ENCODE measurements at places on chromosomes 16 and 17.

DNA sequence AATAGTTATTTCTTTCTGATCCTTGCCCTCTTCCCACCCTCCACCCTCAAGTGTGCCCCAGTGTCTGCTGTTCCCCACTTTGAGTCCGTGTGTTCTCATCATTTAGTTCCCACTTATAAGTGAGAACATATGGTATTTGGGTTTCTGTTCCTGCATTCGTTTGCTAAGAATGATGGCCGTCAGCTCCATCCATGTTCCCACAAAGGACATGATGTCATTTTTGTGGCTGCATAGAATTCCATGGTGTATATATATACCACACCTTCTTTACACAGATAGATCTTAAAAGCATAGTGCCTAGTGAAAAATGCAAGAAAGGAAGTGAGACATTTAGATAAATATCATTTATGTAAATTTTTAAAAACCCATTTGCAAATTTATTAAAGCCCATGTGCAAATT is 33.1 kb downstream of the HS3ST2 start:
- DNase-seq: no peak

DNA sequence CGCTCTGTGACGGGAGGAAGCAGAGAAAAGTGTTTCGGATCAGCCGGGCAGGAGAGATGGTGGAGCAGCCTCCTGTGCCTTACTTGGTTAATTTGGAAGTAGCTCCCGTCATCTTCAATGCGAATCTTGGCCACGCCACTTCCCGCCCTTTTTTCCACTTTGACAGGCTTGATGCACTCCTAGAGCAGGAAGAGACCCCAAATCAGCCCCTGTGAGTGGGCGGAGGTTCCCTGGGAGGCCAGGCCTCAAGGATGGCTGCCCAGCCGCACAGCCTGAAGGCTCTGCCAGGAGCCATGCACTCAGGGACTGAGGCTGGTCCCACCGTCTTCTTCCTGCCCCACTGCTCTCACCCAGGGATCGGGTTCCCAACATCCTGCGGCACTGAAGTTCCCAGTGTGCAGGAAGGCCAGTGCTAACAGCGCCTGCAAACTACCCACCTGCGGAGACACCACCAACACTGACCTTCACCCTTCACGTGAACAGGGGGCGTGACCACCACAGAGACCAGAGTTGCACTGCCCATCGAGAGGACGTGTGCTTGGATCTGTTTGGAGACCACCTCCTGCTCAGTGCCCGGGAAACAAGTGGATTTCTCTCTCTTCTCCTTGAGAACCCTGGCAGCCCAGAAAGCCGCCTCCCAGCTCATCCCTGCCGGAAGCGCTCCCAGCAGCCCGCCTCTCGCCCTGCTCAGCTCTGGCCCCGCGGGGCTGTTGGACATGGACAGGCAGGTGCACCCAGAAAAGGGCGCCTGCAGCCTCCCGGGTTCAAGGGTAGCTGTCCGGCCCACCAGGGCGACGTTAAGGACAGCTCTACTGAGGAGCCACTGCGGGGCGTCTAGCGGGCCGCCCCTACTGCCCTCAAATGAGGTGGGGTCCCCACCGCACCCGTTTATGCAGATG is 988 bp downstream of the CIAO3 start:
- DNase-seq: no peak

- no peak for DNase-seq
Measured at GRCh38 chr16:69917739-69918138, 33.4 kb upstream of the CLEC18A start.

DNA sequence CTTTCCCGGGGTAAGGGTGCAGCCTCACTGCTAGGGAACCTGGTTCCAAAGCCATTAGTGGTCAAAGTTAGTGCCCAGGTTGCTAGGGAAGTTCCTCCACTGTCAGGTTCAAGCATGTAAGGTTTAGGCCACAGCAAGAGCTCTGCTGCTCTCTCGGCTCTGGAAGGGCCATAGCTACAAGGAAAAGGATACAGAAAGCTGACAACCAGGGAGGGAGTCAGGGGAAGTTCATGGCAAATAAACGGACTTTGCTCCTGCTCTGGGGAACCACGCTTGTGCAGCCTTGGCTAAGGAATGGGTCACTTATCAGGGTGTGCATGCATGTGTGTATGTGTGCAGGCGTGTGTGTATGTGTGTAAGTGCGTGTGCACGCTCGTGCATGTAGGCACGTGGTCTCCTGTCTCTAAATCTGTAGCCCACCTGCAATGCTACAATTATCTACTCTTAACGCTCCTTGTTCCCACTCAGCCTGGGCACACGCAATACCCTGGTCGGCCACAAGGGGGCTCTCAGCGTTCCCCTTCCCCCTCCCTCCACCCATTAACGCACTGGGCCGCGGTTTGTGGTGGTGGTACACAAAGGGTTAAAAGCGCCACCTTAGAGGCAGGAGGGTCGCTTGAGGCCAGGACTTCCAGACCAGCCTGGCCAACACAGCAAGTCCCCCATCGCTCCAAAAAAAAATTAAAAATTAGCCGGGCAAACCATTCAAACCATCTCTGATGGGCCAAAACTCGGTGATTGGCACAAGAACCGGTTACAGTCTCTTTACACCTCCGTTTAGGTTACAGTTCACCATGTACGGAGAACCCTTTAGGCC is 48.4 kb upstream of the KDM8 start:
- no peak for DNase-seq

DNA sequence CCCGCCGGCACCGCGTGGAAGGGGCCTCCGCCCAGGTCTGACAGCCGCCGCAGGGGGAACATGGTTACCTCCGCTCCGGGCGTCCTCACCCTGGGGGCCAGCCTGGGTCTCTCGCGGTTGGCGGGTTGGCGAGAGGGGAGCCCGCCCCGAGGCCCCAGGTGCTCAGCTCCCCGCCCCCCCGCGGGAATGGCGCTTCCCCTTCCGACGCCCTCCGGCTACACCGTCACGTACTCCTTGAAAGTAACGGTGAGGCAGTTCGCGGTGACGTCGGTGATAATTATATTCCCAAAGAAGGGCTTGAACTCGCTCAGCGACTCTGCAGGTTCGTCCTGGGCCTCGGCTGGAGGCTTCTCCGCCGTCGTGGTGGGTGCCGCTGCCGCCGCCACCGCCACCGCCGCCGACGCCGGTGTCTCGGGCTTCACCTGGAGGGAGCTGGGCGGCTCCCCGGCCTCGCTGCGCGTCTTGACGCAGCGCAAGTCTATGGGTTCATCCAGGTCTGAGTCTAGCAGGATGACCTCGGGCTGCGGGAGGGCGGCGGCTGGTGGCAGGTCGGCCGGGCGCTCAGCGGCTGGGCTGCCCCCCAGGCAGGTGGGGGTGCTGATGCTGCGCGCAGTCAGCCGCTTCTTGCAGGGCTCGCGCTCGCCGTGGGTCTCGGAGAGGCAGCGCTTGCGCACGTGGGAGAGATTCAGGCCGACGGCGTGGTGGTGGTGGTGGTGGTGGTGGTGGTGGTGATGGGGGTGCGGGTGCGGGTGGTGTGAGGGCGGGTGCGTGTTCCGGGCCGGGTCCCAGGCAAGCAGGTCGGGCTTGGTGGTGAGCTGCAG is 5.3 kb downstream of the CBX4 start:
- DNase-seq: no peak

DNA sequence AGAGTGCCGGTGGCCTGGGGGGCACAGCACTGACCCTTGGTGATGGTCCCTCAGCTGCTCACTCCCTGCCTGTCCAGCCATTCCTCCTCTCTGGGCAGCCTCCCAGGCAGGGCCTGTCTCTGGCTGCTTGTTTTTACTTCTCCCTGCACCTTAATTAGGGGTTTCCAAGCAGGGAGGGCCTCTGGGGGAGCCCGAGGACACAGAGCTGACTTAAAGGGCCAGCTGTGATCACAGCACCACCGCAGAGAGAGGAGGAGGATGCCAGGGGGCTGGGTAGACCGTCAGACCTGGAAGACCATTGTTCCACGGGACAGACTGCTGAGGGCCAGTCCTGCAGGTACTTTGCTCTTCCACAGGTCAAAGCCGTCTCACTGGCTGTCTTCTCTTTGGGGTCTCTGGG is 1.2 kb upstream of the DPH1 start:
- DNase-seq: no peak

- DNase-seq: no peak
Measured at GRCh38 chr17:83008526-83008925, 70.9 kb upstream of the METRNL start.
